Central memory CD4-positive, alpha-beta T cell (primary cell): ENCODE measurements at places on chromosomes 3 and 15.

GRCh38 chr3:50807266-50807665 is 132.5 kb downstream of the DOCK3 start:
- DNase-seq: no peak

- DNase-seq: no peak
Observed at GRCh38 chr15:39869858-39870515, 50.1 kb downstream of the GPR176 start.

- no peak for DNase-seq
Observed at GRCh38 chr15:100879464-100880138, at the start of gene ALDH1A3. Gene ALDH1A3, plus strand, starts transcription at chr15:100879831. Its CDS starts 77 bp downstream, at chr15:100879908.

- DNase-seq: no peak
Observed at GRCh38 chr3:126718561-126719445, 14.8 kb downstream of the CHCHD6 start.

- no peak for DNase-seq
Observed at GRCh38 chr3:19541284-19541683, 392.7 kb downstream of the EFHB start.

DNA sequence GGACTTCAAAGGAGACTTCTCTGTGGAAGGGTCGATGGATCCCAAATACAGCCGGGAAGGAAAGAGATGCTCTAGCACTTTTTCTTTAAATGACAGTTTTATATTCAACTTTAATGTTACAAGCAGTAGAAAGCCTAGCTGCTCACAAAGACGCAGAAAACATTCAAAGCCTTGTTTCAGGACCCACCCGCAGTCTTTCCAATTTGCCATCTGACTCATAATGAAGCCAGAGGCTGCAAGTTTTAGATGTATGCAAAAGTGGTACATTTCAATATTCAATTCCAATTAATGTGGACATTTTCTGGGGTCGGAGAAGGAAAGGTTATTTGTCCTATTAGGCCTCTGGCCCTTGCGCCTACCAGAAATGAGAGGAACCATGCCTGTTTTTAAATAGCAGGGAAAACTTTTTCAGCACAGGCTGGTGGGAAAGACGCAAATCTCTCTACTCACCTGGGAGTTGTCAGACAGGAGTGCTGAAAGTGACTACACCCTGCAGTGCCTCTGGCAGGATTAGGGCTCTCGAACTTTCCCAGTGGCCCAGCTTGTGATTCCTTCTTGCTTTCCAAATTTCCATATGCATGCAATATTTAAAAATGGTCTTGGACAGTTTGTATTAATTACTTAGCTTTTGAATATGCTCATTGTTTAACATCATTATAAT is 117.4 kb upstream of the MBNL1 start:
- DNase-seq: no peak

DNA sequence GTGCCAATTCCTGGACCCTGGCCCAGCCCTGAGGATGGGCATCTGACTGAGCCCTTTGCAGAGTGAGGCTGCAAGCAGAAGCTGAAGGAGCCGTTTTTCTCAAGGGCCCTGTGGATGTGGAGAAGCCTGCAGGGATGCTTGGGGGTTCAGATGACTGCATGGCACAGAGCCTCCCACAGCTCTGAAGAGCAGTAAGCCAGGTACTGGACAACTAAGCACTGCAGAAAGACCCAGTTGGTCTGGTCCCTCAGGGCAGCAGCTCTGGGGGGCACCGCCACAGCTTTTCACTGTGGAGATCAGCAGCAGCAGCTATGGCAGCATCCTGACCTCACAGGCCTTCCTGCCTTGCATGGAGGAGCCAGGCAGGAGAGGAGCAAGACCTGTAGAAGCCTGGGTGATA is 67.6 kb downstream of the CRYGS start:
- no peak for DNase-seq

DNA sequence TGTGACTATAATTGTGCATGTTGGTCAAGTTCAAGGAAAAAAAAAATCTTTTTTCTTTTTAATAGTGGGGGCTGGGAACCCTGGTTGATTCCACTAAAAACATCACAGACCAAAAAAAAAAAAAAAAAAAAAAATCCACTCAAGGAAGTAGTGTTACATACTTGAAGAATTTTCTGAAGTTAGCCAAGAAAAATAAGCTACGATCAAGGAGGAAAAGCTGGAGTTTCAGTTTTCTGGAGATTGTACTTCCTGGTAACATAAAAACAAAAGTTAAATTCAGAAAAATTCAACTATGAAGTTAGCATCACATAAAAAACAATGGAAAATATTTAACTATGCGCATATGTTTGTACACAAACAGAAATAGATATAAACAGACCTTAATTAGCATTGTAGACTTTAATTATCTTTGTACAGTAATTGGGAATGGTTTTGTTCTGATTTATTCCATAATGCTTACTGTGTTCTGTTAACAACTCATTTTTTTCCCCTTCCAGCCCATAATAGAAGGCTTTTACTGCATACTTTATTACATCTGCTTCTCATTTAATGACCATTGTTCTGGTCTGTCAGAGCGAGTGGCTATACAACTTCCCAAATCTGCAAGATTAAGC is 194.3 kb downstream of the RORA start:
- DNase-seq: no peak

DNA sequence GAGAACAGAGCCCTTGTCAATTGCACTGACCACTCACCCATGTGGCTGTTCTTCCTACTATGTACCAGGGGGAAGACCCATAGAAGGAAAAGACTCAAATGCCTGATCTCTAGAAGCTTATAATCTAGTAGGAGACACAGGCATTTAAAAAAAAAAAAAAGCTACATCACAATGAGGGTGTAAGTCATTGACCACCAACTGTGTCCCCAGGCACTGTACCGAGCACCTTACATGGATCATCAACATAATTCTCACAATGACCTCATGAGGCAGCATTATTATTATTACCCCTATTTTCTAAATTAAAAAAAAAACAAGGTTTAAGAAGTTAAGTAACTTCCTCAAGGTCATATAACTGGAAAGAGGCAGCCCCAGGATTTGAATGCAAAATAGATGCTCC is 247.4 kb downstream of the SHOX2 start:
- DNase-seq: no peak

DNA sequence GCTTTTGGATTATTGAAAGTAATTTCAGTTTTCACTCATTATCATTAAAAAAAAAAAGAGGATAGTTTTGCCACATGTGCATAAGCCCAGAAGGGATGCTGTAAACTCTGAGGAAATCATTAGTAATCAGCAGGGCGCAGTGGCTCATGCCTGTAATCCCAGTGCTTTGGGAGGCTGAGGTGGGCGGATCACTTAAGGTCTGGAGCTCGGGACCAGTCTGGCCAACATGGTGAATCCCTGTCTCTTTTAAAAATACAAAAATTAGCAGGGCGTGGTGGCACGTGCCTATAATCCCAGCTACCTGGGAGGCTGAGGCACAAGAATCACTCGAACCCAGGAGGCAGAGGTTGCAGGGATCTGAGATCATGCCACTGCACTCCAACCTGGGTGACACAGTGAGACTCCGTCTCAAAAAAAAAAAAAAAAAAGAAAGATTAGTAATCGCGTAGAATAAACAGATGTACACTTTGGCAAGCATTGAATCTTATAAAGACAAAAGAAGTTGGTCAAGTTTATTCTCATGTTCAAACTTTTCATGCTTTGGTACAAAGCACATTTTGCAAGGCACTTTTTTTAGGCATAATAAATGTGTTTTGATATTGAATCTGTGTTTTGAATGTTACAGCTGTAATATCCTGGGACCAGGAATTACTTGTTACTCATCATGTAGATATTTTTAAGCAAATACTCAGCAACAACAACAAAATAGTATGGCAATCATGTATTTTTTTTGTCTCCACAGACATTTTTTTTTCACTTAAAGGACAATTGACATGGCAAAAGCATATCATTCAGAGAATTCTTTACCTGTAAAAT is 93.2 kb upstream of the AGTR1 start:
- no peak for DNase-seq

DNA sequence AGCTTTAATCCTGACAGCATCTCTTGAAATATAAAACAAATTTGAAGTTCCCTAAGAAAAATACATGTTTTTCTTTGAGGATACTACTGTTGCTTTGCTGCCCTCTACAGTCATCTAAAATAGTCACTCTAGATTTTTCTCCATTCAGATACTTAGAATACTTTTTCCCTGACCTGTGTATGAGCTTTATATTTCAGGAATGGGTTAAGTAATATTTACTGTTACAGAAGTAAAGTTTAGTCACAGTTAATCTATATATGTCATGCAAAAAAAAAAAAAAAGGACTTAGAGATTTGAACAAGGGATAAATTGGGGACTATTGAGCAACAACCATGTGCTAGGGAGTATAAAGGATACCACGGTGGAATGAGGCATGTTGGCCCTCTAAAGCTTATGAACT is 8.8 kb downstream of the NECTIN3 start:
- no peak for DNase-seq

DNA sequence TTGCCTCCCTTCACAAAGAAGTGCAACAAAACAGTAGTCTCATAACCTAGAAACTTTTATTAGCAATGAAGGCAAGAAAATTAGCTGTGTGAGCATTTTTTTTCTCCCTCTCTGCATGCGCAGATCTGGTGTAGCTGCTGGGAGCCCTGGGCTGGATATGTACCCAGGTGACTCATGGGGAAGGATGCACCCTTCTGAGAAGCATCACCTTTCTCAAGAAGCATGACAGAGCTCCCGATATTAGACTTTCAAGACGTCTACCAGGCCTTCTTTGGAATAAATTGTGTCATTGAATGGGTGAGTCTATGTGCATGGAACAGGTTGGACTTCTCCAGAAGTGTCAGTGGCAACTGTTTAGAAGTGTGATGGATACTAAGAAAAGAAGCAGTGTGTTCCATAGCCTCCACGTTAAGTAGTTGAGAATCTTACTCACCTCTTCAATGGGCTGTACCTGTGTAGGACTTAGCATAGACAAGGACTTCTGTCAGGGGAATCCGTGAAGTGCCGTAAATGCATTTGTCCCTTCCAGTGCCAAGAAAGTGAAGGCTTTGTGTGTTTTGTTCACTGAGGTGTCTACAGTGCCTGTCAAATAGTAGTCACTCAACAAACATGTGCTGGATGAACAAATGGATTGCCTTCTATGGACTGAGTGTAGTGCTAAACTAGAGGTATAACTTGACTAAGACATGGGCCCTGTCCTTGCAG is 47.7 kb upstream of the RASGRP1 start:
- peak; percentile 7 for DNase-seq

GRCh38 chr3:129228891-129229585 is 20.4 kb upstream of the COPG1 start:
- no peak for DNase-seq

GRCh38 chr3:47283591-47284364 is 1.0 kb downstream of the KLHL18 start:
- peak; percentile 4 for DNase-seq

- DNase-seq: no peak
Observed at GRCh38 chr15:31203999-31204398, 102.5 kb upstream of the TRPM1 start.

DNA sequence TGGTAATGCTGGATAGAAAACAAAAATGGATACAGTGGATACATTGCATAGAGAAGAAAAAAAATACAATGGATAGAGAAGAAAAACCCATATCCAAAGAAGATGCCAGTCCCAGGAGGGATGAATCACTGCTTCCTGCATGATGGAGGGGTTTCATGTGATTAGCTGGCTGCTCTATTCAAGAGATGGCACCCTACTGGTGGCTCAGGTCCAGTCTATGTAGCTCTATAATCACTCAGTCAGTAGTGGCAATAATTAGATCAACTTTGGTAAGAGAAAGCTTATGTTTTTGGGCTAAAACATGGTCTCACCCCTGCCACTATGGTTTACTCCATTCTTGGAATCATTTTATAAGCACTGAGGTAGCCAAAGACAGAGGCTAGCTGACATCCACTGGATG is 33.7 kb upstream of the NOX5 start:
- DNase-seq: no peak

DNA sequence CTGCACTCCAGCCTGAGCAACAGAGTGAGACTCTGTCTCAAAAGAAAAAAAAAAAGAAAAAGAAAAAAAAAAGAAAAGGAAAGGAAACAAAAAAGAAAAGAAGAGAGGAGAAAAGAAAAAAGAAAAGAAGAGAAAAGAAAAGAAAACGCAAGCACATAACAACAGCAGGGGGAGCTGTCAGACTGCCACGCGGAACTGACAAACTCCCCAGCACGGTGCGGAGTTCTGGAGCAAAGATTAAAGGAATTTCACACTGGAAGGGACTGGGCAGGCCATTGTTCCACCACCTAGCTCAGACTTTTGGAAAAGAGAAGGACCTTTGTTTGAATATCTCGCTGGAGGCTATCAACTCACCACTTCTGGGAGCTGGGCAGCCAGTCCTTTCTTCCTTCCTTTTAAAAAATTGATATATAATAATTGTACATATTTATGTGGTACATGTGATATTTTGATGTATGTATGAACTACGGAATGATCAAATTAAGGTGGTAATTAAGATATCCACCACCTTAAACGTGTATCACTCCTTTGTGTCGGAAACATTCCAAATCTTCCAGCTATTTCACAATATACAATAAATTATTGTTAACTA is 40.5 kb downstream of the DPPA2 start:
- DNase-seq: no peak

- no peak for DNase-seq
Observed at GRCh38 chr3:123658852-123659206, 74.0 kb upstream of the HACD2 start.

GRCh38 chr15:77640615-77641014 is 7.9 kb upstream of the LINGO1 start:
- no peak for DNase-seq

DNA sequence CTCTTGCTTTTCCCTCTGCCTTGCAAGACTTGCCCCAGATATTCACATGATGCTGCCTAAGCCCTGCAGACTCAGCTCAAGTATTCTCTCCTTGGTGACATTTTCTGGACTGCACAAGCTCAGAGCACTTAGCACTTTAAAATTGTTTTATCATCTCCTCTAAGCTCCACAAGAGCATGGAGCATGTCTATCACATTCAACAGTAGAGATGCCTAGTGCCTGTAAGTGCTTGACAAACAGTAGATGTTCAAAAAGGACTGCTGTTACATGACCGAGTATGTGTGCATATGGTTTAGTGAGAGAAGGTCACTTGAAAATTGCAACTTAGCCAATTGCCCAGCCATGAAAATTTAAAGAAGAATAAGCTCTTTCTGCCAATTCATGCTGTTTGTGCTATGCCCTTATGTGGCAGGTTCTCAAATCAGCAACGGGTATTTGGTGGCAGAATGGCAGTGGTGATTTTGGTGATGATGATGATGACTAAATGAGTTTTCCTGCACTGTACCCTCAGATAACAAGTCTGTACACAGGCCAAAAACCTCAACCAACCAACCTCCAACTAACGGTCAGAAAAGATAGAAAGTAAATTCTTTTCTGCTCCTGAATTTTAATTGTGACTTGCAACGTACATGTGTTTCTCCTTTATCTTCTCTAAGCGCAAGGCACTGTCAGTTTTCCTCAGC is 647.2 kb upstream of the UBE2E2 start:
- no peak for DNase-seq
